ENCODE measurements at places on chromosomes 4 and X.

- DNase-seq: no peak
These were observed 677.1 kb downstream of the ADGRL3 start for GRCh38 chr4:61877266-61877665.

- DNase-seq: no peak
These were observed 10.5 kb downstream of the CD99L2 start for GRCh38 chrX:150887906-150888465.

DNA sequence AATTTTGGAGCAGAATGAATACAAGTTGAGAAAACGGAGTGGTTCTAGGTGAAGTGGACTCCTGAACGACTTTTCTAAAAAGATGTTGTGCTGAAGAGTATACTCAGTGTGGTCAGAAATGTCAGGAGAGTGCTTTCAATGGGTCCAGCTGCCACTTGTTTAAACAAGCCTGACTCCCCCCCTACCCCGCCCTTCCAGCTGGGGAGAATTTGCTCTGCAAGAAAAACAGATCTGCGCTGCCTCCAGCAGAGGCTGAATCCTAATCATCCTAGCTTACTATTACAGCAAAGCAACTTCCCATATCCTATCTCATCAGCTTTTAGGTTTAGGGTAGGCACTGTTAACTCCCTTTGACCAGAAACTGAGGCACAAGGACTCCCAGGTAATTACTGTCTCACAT is 1.9 kb downstream of the MAP3K15 start:
- DNase-seq: no peak

DNA sequence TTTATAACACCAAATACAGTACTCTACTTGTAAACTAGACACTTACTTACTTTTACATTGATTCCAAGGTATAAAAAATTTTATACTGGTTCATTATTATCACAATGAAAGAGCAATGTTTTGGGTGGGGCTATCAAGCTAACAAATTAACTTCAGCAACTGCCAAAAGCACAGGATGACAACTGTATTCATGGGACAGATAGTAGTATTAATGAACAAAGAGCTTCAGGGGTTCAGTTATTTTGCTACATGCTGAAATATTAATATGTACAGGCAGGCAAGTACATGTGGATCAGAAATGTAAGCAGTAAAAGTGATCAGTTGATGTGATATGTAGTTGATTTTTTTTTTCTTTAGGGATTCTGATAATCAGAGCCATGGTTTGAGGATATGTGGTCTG is 112.9 kb downstream of the NAA11 start:
- no peak for DNase-seq

- DNase-seq: no peak
These were observed 39.7 kb upstream of the CXorf51A start for GRCh38 chrX:146854281-146854680.

GRCh38 chrX:69318651-69319340 is 153.5 kb upstream of the PJA1 start:
- DNase-seq: no peak

DNA sequence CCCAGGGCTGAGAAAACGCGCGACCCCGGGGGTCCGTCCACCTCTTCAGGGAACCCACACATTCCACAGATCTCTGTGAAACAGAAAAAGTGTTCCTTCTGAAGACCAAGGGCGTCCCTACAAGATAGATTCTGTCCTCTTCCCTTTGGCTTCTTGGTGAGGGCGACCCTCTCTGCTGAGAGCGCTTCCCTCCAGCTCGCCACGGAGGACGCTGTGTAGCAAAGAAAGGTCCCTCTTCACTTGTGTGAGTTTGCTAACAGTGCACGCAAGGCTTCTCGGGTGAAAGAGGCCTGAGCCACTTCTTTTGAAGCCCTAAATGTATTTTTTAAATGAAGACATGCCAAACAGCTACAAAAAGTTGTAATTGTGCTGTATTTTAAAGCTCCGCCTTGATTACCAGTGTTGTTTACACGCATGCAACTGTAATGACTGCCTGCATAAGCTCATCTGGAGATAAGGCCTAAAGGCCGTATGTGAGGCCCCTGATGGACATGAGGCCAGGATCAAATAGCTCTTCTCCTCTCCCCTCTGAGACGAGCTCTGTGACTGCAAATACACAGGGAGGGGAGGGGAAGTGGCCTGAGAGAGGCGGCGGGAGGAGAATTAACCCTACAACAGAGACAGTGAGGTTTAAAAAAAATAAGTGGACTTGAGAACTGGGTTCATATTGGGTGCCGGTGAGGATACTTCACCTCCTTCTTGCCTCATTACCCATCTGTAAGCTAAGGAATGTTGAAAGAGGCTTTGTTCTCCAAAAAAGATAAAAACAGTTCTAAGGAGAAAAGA is 95.5 kb downstream of the SOWAHB start:
- DNase-seq: no peak

GRCh38 chr4:39698424-39699009 is 581 bp downstream of the UBE2K start:
- DNase-seq: no peak

DNA sequence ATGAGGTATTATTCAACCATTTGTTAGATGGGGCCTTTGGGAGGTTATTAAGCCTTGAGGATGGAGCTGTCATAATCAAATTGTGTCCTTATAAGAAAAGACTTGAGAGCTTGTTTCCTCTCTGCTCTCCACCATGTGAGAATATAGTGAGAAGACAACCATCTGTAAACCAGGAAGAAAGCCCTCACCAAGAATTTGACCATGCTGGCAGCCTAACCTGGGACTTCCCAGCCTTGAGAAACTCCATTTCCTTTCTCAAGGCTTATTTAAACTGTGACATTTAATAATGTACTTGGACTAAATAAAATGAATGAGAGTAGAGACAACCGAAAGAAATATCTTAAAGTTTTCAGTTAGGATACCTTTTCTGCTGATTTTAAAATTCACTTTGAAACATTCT is 83.7 kb upstream of the GC start:
- no peak for DNase-seq

DNA sequence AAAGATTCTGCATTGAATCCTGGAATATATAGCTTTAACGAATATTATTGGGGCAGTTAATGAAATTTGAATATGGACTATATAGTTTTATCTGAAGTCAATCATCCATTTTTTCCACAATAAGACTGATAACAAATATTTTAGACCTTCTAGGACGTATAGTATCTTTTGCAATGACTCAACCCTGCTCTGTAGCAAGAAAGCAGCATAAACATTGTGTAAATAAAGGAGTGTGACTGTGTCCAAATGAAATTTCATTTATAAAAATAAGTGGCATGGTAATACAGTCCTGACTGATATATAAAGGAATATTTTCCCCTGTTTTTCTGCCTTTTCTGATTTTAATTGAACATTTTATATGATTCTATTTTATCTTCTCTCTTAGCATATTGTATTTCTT is 947.7 kb upstream of the SLIT2 start:
- no peak for DNase-seq

DNA sequence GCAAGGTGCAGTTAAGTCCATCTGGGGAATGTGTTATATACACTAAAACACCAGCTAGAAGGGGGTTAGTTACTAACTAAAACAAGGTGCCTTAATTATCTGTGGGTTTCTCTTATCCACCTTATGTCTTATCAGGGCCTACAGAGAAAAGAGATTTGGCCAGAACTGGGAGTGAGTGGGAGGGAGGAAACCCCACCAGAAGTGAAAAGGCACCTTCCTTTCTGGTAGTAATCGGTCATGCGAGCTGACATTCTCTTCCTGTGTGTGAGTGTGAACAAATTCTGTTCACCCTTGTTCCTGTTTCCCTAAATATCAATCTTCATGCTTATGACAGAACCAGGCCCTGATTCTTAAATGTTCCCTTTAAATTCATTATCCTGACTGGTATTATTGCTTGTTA is 43.5 kb downstream of the SRPX2 start:
- DNase-seq: no peak

DNA sequence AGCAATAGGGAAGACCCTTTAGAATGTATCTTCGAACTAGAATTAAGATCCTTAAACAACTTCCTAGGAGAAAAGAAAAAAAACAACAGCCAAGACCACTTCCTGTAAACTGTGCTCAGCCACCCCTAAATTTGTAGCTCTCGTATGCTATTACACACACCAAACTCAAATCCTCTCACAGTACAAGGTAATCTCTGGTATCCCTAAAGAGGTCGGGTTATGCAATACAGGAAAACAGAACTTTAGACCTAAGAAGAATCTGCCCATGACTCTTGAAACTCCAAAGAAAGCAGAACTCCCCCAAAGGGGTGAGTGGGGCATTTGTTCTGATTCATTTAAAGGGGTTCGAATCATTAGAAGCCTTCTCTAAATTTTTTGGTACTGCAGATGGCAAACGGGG is 170.9 kb upstream of the CASK start:
- DNase-seq: no peak

- DNase-seq: no peak
These were observed 63.4 kb upstream of the TMEM164 start for GRCh38 chrX:109939498-109939897.
